ENCODE measurements at places on chromosomes 2 and 18. TPM values are rescaled to one million over a fixed set of nuclear protein-coding genes. Genes with fewer than 3 reads are reported as not detected.

GRCh38 chr2:6914828-6915227 is 2.4 kb upstream of the RNF144A start:
- DNase-seq = no peak

DNA sequence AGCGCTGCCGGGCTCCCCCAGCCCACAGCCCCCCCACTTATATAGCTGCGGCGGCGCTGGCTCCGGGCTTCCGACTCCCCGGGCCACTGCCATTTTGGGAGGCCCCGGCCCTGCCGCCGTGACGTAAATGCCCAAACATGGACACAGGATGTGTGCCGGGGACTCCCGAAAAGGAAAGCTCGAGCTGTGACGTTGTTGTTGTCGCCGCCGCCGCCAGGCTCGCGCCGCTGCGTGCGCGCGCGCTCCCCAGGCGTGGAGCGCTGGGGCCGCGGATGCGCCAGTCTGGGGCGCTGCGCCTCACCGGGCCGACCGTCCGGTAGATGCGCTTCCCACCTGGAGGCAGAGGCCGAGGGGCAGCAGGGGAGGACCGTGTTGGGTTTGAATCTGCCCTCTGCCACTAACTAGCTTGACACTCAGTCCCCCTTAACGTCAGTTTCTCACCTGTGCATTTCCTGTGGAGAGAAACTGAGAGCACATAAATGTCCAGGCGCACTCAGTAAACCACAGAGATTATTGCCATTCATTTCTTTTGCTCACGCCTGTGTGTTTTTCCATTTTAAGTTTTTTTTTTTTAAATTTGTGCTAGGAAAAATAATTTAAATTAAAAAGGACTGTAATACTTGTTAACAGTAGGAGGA is at the start of gene EGR4:
TSS of gene EGR4 (minus strand) at position 15 of the 638 bp plus-strand sequence. CDS start 231 bp downstream, outside the sequence.
- peak; percentile 61 for DNase-seq

GRCh38 chr2:191625446-191625845 is 52.5 kb upstream of the NABP1 start:
- no peak for DNase-seq

GRCh38 chr18:39574897-39575296 is 2009.3 kb upstream of the CELF4 start:
- no peak for DNase-seq

- DNase-seq = no peak
These were observed 154.2 kb downstream of the FAM210A start for GRCh38 chr18:13572148-13572547.

- peak; percentile 81 for DNase-seq
These were observed 17.9 kb downstream of the CAPN10 start for GRCh38 chr2:240604291-240604938.

DNA sequence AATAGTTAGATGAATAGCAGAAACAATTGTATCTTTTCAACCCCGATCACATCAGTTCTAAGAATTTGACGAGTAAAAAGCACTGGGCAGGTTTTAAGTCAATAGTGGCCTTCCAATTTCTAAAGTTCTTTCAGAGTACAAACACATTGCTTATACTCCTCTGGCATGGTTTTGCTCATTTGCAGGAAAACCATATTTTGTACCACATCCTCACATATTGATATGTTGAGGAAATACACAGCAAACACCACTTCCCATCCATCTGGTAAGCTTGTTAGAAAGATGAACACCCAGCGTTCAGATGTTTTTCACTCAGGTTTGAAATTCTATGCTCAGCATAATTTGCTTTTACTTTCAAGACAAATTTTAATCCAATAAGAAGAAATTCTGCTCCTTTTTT is 344.6 kb upstream of the ACVR2A start:
- no peak for DNase-seq

DNA sequence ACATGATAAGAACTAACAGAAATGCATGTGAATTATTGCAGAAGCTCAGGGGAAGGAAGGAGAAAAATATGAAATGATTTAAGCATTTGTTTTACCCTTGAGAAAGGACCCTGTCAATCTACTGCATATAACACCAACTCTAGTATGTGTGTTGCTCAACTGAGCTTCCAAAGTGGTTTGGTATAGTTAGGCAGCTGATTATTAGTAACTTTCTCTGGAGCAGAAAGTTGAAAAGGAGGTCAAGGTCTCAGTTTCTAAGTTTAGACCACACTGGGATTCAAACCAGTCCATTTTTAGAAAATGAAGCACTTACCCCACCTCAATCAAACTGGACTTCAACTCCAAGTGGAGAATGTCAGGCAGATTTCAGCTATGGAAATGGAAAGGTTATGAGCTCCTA is 123.3 kb upstream of the CDC42EP3 start:
- no peak for DNase-seq

DNA sequence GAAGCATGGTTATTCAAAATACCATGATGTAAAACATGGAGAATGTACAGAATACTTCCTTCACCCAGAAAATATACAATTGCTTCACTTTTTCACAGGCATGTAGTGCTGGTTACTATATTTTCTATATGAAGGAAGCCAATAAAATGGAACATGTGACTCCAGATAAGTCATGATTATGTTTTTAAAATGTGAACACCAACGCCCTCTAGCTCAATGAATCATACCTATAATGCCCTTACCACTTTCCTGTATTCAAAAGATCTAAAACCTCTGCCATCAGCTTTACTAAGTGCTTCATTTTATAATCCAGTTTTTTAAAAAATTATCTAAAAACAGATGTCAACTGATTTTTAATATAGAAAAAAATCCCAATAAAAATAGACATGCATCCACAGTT is 59.9 kb downstream of the SMAD2 start:
- no peak for DNase-seq

- no peak for DNase-seq
These were observed 364.8 kb downstream of the NYAP2 start for GRCh38 chr2:225764346-225764745.

DNA sequence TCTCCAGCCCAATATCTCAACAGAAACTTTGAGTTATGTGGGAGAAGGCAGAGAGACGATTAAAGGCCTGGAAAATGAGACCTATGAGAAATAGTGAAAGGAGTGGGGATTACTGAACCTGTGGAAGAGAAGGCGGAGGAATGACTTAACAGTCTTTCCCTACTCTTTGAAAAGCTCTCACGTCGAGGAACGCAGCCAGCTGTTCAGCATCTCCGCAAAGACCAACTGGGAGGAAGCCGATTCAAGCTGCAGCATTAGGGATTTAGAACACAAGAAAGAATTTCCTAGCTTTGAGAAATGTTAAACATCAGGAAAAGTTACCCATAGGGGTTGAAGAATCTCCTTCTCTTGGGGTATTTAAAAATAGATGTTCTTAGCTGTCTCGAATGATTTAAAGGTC is 233.2 kb upstream of the PARD3B start:
- DNase-seq = no peak

DNA sequence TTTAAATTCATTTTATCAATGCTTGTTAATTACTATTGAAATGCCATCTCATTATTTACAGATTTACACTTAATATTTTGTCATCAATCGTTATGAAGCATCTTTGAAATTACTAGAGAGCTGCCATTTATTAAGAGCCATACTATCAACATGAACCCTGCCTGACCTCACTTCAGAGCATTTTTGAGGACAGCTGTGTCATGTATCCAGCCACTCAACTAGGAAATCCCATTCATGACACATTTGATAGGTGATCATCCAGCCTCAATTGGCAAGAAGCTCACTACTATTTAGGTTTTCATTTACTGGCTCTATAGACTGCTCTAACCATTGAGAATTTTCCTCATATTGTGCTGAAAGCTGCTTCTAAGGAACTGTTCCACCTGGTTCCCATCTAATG is 40.6 kb upstream of the TLK1 start:
- no peak for DNase-seq

DNA sequence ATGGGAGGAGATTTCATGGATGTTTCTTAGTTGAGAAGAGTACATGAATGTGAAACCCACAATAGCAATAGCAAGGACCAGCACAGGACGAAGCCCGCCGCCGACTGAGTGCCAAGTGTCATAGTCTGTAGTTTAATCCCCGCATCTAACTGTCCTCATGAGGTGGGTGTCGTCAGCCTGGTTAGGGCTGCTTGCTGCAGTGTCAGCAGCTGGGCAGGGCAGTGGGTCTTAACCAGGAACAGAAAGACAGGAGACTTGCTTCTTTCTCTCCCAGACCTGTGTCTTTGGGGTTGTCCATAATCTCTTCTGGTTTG is 146.6 kb downstream of the VAPA start:
- no peak for DNase-seq

- no peak for DNase-seq
These were observed 26.7 kb upstream of the PRLH start for GRCh38 chr2:237539681-237540080.

- DNase-seq = no peak
These were observed 22.8 kb upstream of the ME2 start for GRCh38 chr18:50855976-50856757.

DNA sequence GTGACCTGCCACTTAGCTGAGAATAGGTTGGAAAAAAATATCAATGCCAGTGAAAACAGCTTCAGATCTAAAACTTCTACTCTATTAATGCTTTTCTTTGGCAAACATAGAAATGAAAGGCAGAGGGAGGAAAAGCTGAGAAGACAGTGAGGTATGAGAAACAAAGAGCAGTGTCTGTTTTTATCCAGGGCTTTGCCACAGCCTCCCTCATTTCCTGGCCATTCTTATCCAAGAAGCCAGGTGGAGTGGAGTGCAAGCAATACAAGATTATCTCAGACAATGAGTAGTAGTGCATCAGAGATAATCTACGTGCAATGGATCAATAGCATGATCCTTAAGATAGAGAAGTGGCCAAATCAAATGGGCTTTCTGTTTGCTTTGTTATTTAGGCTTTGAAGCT is 808.7 kb upstream of the PIK3C3 start:
- no peak for DNase-seq

DNA sequence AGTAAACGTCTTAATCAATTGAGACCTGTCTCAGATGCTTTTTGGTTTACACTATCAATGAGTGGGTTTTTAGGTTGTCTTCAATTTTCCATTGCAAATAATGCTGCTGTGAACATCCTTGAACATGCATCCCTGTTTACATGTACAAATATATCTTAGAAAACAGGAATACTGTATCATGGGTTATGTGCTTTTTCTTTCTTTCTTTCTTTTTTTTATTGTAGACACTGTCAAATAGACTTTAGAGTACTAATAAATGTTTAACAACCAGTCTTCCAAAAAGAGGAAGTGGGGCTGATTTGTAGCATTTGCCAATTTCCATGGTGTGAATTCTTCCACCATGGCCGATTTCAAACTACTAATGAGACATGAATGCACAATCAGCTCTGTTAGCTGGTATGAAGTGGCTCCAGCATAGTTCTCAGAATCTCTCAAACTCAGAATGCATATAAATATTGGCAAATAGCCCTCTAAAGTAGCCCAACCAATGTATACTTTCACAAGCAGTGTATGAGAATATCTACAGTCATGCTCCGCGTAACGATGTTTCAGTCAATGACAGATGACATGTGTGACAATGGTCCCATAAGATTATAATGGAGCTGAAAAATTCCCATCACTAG is 50.3 kb upstream of the B3GNT2 start:
- DNase-seq = no peak

GRCh38 chr2:1495676-1496358 is 82.6 kb downstream of the TPO start:
- no peak for DNase-seq

DNA sequence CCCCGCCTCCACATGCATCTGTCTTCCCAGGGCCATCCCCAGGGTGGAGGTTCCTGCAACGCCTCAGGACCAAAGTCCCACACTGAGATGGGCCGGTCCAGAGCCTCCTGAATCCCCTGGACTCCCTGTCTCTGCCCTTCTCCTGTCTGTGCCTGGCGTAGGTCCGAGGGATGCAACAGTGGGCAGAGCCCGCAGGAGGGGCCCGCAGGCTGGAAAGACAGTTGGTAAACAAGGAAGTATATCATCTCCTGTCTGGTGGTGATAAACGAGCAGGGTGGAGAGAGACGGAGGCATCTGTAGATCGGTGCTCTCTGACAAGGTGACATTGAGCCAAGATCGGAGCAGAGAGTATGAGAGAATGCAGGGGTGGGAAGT is 72.6 kb upstream of the RAB6C start:
- DNase-seq = no peak

GRCh38 chr18:79849328-79850207 is 51.8 kb downstream of the KCNG2 start:
- DNase-seq = no peak

DNA sequence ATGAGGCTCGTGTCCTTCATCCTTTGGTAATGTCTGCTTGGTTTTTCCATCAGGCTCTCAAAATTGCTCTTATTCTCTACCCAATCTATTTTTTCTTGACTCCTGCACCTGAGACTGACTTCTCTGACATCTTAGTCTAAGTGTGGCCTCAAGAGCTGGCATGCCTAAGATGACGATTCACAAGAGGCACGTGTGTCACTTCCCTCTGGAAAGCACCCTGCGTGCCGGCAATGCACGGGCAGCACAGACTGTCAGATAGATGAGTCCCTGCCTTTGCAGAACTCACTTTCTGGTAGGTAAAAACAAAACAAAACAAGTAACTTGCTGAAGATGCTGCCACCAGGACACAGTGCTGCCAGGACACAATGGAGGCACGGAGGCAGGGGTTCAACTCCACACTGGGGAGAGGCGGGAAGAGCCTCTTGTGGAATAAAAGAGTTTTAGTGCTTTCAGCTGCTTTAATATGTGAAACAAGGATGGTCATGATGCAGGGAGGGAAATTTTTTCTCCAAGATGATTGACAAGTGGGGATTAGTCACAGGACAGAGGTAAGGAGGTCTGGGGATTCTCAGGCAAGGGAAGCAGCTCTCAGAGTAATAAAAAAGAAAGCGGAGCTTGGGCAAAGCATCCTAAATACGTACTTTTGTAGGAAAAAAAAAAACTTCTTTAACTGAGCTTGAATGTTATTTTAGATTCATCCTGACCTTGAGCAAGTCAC is 27.3 kb downstream of the CYB5A start:
- no peak for DNase-seq

GRCh38 chr2:224221455-224221913 is 180.4 kb downstream of the FAM124B start:
- peak; percentile 31 for DNase-seq

- DNase-seq = no peak
These were observed 65.1 kb downstream of the MAP4K4 start for GRCh38 chr2:101762451-101763171.

Gene TEKT4
- 1.8 TPM for total RNA-seq

Gene SIGLEC15
- total RNA-seq = 0.35 TPM

Gene PTPRN
- 1.4 TPM for total RNA-seq

Gene RAB6D
- total RNA-seq = not detected

Gene EML6
- total RNA-seq = 0.73 TPM

Gene MDH1
- total RNA-seq = 130 TPM

Gene CCDC141
- 29.6 TPM for total RNA-seq

Gene SAG
- not detected for total RNA-seq

Gene NOSTRIN
- 25.7 TPM for total RNA-seq

Gene DSG4
- not detected for total RNA-seq

Gene UGT1A3
- total RNA-seq = not detected

Gene NOTO
- not detected for total RNA-seq

Gene CPLX4
- not detected for total RNA-seq

Gene ZDBF2
- 6.9 TPM for total RNA-seq

Gene CD8B2
- not detected for total RNA-seq

Gene BCL11A
- 7.3 TPM for total RNA-seq

Gene TMX3
- total RNA-seq = 48.3 TPM

Gene BIN1
- 32.0 TPM for total RNA-seq

Gene DNAJC5G
- total RNA-seq = not detected

Gene EFR3B
- total RNA-seq = 9.2 TPM

Gene FOXD4L1
- 0.71 TPM for total RNA-seq
